ENCODE measurements at places on chromosomes 11 and 22.

- no peak for DNase-seq
Measured at GRCh38 chr11:27973851-27974536, 134.0 kb downstream of the KIF18A start.

GRCh38 chr11:78339945-78340344 is 77.7 kb downstream of the GAB2 start:
- DNase-seq, result no peak

GRCh38 chr11:86608251-86608799 is 64.1 kb downstream of the ME3 start:
- DNase-seq, result peak; percentile 51

DNA sequence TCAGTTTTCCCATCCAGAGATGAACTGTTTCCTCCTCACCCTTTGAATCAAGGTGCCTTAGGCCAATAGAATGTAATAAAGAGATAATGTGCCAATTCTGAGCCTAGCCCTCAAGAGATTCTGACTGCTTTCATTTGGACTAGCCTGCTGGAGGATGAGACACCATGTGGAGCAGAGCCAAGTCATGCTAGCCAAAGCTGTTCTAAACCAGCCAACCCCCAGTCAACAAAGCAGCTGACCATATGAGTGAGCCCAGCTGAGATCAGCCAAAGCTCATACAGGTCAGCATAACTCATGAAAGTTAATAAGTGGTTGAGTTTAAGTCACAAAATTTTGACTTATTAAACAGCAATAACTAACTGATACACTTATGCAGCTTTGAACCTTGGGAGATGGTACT is 66.7 kb upstream of the DBX1 start:
- no peak for DNase-seq

DNA sequence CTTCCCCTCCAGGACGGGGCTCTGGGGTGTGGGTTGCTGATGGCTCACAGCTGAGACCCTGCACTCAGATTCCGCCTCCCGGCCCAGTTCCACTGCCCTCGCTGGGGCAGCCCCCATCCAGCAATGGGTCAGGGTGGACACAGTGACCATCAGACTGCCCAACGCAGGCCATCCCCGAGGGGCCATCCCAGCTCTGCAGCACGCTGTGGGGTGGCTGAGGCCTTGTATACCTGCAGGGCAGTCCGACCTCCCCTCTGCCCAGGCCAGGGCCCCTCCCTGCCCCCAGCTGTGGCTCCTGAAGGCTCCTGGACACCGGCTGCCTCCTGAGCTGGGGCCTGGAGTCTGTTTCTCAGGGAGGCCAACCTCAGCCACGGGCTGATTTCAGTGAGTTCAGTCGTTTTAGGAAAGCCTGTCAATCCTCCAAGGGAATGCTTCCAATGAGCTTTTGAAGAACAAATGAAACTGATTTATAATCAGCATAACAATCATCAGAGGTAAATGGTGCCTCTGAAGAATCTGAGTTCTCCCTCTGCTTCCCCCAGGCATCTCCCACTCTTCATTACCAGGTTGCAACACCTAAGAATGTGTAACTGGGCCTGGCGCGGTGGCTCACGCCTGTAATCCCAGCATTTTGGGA is 95.1 kb downstream of the CELSR1 start:
- DNase-seq, result no peak

- DNase-seq, result no peak
Measured at GRCh38 chr22:36736701-36737320, 33.3 kb upstream of the CACNG2 start.
